Activated naive CD4-positive, alpha-beta T cell (primary cell): ENCODE measurements at places on chromosomes 3 and 15.

DNA sequence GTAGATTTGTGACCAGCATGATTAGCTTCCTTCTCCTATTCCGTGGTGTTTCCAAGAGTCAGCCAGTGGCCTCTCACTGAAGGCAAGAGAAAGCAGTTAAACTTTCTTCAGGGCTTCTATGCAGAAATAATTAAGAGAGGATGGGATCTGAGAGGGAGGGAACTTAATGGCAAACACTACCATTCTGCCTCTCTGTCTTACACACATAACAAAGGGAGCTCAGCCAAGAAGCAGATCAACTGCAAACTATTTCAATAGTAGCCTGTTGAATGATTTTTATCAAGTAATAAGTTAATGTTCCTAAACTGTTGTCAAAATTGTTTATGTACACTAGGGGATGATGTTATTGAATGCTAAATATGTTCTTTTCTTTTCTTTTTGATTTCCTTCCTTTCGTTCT is 11.8 kb downstream of the OXSR1 start:
- DNase-seq: no peak

DNA sequence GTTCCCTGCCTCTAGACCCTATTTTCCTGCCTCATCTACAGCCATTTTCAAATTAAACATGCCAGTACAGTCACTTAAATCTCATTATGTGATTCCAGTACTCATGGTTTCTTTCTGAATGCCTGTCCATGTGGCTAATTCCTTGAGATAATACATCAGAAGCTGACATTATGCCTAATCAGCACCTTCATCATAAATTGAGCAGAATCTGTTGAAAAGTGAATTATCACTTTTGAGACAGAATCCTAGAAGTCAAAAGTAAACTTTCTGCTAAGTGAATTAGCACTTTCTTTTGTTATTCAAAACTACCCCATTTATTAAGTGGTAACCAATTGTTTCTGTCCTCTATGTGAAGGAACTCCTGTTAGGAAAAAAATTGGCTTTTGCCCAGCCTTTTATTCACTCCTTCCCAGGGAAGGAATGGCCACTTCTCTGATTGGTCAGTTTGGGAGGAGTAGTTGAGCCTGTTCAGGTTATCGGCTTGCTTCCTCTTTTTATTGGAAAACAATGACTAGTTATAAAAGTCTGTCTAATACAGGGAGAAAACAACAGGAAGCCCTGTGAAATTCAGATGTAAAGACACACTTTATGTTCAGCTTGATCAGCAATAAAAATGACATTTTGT is 40.5 kb downstream of the OSTN start:
- DNase-seq: no peak

GRCh38 chr3:49745986-49746385 is 22.2 kb upstream of the GMPPB start:
- no peak for DNase-seq

DNA sequence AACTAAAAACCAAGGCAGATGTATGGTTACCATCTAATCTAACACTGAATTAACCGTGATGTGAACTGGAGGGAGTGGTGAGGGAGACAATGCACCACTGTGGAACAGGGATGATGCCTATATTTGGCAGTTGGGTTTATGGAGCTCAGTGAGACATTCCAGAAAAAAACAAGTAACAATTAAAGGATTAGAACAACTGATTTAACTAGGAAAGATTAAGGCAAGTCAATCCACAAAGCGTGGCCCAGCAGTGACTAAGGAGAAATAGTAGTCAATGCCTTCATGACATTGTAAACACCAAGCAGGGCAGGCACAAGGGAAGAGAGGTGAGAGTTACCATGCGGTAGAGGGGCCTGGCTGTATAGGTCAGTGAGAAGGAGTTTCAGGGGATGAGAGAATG is 38.1 kb downstream of the CHAC1 start:
- no peak for DNase-seq

- DNase-seq: no peak
Measured at GRCh38 chr3:15562560-15562959, 38.8 kb downstream of the HACL1 start.
